ENCODE measurements at places on chromosomes 4 and X.

GRCh38 chr4:122826079-122826527, 528 bp upstream of the FGF2 start:
- no peak for DNase-seq

DNA sequence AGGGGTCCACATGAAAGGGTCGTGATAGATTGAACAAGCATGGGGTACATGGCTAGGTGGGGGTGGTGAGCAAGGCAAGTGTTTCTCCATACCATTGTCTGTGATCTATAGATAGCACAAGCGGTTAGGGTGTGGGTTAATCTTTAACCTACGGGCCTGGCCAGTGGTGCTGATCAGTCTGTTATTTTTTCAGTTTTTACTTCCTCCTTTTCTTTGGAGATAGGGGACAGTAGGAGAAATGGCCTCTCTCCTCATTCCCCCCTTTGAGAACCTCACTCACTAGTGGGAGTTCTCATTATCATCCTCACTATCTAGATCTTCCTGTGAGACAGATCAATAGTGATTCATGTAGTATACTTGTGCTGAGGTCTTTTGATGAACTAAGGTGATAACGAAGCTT, 16.2 kb upstream of the GPKOW start:
- no peak for DNase-seq

GRCh38 chrX:37370499-37371141, 21.5 kb downstream of the PRRG1 start:
- DNase-seq = no peak

GRCh38 chrX:120823556-120823955, 52.1 kb downstream of the CT47B1 start:
- no peak for DNase-seq

- DNase-seq = no peak
Measured at GRCh38 chrX:49111791-49112190, 11.7 kb downstream of the GPKOW start.

DNA sequence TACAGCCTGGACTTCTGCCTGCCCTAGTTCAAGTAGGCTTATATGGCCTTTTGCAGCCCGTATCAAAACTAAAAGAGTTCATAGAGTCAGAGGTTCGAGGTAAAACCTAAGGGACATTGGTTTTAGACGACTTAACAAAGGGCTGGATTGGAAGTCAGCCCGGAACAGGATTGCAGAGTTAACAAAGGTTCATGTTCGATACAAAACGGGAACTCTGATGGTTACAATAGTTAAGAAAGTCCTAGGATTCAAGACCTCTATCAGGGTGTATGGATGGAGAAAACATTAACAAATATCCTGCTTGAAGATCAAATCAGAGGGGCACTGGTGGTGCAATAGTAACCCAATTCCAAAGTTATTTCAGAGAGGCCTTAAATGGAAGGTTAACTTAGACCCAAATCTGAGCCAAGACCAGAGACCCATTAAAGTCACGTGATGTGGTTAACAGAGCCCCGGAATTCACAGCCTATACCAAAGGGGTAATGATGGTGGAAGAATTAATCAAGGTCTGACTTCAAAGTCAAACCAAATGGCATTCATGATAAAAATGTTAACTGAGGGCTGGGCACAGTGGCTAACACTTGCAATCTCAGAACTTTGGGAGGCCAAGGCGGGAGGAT, 656 bp upstream of the ZNF630 start:
- DNase-seq = no peak

- DNase-seq = no peak
Measured at GRCh38 chr4:88467392-88467791, 10.5 kb downstream of the HERC5 start.

GRCh38 chr4:102405821-102406401, 60.6 kb upstream of the SLC39A8 start:
- no peak for DNase-seq

DNA sequence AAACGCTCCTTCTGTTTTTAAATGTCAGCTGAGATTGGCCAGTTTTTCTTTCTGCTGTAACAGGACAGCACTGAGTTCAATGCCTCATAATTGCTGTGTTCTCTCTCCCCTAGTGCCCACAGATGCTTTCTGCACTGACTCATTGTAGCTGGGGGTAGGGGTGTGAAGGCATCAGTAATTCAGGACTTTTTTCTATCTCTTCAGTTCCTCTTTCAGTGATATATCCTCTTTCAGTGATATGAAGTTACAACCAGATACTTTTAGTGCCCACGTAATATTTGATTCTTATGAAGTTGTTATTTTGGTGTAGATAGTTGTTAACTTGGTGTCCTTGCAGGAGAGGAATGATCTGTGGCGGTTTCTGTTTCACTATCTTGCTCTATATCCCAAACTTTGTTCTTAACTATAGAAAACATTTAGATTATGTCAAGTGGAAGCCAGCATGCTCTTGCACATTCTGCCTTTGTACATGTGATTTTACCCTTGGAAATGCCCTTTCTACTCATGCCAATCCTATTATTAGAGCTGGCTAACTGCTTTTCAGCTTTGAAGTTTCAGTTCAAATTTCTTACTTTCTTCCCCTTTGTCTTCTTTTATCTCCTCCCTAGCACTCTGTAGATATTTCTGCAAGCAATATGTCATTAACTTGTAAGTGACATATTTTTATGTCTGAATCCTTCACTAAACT, 1258.4 kb downstream of the FAM133A start:
- DNase-seq = no peak

GRCh38 chrX:150313514-150313913, 49.6 kb upstream of the MAMLD1 start:
- DNase-seq = no peak

DNA sequence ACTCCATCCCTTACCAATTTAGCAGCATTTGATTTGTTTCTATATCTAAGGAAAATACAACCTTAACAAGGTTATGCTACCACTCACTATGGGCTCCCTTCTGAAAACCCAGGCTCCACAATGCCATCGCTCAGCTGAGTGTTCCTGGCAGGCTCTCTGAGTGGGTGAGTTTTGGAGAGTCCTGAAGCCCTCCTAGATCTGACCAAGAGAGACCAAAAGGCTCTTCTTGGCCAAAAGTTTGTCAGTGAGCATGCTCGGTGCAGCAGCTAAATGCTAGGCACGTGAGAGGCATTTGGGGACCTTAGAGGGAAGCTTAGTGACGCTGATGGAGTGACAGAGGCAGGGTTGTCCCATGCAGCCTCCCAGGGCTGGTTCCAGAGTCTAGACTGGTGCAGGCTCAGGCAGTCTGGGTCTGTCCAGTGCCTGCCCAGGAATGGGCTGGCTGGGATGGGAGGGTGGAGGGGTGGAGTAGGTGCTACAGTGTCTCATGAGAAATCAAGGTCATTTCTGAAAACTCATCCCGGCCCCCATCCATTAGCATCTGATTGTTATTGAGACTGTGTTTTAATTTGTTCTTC, 346.8 kb downstream of the NR3C2 start:
- no peak for DNase-seq

GRCh38 chr4:54781756-54782155, 124.0 kb downstream of the KIT start:
- no peak for DNase-seq

GRCh38 chr4:42519803-42520417, 122.6 kb downstream of the SHISA3 start:
- peak; percentile 71 for DNase-seq

- no peak for DNase-seq
Measured at GRCh38 chrX:21885568-21885967, 29.8 kb downstream of the YY2 start.

DNA sequence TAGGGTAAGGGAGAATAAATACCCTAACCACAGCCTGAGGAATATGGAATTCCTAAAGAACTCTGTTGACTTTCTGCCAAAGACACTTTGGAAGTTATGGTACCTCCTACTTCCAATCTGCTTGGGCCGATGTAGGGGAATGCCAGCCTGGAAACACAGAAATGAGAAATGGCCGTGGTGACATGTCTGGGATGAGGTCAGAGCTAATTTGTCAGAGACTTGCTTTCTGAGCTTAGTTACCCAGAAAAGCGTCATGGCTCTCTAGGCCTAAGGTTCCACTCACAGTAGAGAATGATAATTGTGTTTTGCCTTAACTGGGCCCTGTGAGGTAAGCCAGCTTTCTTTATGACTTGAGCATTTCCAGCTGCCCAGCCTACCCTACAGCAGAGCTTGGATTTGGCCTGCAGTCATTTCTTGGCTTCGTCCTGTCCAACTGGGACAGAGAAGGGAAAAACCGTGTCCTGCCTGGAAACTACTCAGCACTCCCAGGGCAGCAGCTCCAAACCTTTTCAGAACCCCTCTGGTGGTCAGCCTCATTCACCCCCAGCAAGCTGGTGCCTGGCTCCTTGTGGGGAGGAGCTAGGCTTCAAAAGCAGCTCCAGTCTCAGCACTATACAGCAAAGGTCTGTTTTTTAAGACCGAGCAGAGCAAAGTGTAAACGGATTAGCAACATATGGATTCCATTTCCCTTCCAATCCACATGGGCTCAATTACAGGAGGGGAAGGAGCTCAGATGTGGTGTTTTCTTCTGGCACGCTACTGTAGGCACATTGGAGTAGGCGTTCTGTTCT, 92.3 kb downstream of the RLIM start:
- no peak for DNase-seq

DNA sequence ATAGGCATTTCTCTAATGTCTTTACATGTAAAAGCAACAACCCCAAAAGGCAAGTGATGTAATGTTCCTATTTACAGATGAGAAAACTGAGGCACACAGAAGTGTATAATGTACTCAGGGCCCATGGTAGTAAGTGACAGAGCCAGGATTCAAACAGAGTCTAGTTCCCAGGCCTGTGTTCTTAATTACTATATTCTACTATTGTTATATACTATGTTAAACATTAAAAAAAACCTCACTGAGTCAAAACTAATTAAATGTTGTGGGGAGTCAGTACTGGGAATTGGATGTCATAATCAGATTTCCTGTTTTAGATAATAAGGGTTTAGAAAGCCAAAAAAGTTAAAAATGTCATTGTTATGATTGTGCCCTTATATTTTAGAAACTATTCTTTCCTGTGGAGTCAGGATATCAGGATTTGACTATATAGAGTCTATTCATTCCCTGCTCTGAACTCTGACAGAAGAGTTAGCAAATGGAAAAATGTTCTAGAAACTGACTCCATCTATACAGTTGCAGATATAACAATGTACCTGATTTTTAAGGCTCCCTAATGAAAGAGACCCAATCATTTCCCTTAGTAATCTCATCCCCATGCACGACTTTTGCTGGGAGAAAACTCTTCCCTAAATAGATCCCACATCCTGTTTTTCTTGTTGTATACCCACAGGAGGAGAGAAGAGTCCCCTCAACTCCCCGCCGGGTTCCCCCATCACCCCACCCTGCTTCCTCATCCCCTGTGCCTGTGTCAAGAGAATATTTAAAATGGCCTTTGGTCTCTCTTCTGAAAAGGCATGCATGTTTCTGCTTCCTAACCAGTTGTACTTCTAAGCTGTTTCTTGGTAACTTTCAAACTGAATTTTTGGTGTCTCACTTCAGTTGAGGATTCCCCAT, 69.7 kb downstream of the REELD1 start:
- DNase-seq = no peak

DNA sequence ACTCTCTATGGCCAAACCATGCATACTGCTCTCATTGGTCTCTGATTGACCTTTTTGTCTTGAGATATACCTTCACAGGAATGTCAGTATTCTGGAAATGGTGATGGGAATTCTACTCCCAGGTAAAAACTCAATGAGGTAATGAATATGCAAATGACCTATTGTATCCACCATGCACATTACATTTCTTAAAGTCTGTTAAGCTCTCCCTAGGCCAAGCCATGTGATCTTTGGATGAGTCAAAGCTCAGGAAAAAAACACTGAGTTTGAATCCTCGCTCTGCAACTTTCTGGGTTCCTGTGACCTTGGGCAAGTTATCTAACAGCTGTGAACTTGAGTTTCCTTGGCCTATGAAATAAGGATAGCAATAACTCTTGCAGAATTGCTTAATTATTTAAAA, 175.4 kb downstream of the PPP1R2C start:
- no peak for DNase-seq

GRCh38 chr4:153904011-153904410, 115.1 kb upstream of the SFRP2 start:
- no peak for DNase-seq

GRCh38 chr4:5759236-5760075, 48.5 kb downstream of the EVC start:
- no peak for DNase-seq

DNA sequence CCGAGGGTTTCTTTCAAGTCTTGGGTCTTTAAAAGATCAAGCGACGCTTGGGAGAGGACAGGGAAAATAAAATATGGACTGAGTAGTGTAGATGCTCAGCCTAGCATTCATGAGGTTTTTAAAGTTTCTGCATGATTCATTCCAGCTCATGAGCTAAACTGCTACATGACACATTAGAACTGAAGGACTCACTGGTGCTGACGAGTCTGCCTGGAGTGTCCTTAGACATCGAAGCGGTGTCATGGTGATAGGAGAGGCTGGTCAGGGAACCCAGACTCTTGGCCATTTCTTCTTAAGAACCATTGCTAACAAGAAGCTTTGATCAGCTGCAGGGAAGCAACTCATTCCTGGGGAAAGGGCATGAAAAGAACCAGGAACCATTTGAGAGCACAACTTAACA, 158.6 kb downstream of the TRIML1 start:
- DNase-seq = no peak

- DNase-seq = no peak
Measured at GRCh38 chrX:3697220-3697684, 16.2 kb downstream of the PRKX start.

DNA sequence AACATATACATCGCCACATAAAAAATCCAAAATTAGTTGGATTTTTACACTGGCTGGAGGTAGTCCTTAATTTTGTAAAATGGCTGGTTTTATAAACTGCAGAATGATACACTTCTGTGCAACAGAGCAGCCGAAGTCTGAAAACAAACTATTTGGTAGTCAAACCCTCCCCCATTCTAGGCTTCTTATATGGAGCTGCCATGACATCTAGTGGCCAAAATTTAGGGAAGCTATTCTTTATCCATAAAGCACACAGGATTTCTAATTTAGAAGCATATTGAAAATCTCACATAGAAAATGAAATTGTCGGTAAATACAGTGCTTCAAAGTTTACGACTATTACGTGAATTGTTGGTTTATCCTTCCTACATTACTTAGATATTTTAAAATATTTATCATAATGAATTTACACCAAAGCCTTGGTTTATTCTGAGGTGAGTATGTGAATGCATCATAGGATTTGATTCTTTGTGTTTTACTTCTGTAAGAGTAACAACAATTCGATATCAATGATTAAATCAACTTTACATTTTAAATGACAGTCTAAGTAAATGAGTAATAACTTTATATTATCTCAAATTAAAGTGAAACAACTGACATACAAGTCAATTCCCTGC, 113.4 kb upstream of the FAM241A start:
- no peak for DNase-seq

GRCh38 chrX:40570346-40571093, 10.2 kb upstream of the ATP6AP2 start:
- DNase-seq = peak; percentile 26

- no peak for DNase-seq
Measured at GRCh38 chr4:99720206-99720605, 62.6 kb upstream of the C4orf54 start.

GRCh38 chr4:121535351-121535750, 154.5 kb upstream of the QRFPR start:
- DNase-seq = no peak

- no peak for DNase-seq
Measured at GRCh38 chrX:38864165-38864564, 62.9 kb downstream of the MID1IP1 start.

Data from stimulated activated CD8-positive, alpha-beta memory T cell treated with anti-CD3 and anti-CD28 coated beads, Interleukin-4, amount 100 ng/mL, for 48 hours (primary cell).